ENCODE measurements at places on chromosomes 7 and 10. TPM values are rescaled to one million over a fixed set of nuclear protein-coding genes. Genes with fewer than 3 reads are reported as not detected.

- DNase-seq = no peak
Measured at GRCh38 chr7:151400626-151401315, 9.1 kb downstream of the WDR86 start.

The CYP17A1 gene
- 0.66 TPM for polyA plus RNA-seq

GRCh38 chr7:35035511-35035961, 1.7 kb downstream of the DPY19L1 start:
- no peak for DNase-seq

DNA sequence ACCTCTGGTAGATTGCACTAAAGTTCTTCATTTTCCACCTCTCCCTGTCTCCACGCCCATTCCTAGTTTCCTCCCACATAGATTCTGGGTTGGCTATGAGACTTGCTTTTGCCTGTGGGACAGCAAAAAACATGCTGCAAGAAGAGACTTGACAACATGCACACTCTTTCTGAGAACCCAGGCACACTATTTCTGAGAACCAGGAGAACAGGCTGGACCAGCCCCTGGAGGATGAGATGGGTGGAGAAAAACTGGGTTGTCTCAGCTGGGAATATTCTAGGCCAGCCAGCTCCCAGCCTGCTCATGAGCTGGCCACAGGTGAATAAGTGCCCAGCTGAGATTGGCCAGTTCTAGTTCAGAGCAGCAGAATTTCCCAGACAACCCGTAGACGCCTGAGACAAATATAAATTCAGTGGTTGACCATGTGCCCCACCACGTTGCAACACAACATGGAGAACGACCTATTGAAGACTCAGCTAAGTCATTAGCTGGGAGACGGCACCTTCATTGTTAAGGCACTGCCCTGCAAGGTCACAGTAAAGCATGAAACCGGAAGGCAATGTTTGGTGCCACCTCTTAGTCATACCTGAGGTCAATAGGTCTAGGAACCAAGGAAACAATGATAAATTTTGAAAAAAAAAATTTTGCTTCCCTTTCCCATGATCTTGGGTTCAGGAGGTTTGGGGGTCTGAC, 92.7 kb upstream of the AKR1E2 start:
- no peak for DNase-seq

The TMEM236 gene
- 0.20 TPM for polyA plus RNA-seq

- no peak for DNase-seq
Measured at GRCh38 chr7:71905821-71906220, 506.3 kb downstream of the CALN1 start.

- DNase-seq = no peak
Measured at GRCh38 chr7:29285444-29285793, 90.8 kb downstream of the CHN2 start.

The FRMD4A gene
- 91.8 TPM for polyA plus RNA-seq

The HPSE2 gene
- 1.4 TPM for polyA plus RNA-seq

DNA sequence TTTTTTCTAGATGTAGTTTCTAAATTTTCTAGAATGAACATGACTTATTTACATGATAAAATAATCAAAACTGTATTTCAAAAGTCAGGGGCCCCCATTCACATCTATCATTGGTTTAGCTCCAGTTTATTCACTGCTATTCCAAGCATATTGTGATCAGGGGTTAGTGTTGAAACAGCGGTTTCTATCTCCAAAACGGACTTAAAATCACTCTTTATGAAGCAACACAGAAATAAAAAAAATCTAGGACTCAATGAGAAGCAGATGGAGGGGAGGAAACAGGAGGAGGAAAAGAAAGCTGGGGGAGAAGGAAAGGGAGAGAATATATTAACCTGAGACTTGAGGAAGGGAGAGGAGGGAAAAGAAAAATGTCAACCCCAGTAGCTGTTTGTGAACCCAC, 14.8 kb upstream of the CH25H start:
- DNase-seq = no peak

DNA sequence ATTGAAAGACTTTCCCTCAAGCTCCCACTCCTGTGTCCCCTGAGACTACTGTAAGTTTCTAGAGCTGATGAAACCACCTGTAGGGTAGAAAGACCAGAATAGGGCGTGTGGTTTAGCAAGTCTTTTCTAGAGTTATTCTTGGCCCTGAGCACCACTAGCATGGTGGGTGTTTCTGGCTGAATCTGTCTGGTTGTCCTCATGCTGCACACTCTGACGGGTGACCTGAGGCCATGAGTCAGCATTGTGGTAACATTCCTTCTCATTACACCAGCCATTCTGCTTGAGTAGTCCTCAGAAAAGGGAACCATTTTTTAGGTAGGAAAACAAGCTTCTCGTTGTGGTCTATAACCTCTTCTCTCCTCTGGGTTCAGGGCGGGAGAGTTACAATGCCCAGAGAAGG, 250.3 kb downstream of the SNX13 start:
- DNase-seq = no peak

- no peak for DNase-seq
Measured at GRCh38 chr10:7297094-7297493, 113.7 kb downstream of the SFMBT2 start.

DNA sequence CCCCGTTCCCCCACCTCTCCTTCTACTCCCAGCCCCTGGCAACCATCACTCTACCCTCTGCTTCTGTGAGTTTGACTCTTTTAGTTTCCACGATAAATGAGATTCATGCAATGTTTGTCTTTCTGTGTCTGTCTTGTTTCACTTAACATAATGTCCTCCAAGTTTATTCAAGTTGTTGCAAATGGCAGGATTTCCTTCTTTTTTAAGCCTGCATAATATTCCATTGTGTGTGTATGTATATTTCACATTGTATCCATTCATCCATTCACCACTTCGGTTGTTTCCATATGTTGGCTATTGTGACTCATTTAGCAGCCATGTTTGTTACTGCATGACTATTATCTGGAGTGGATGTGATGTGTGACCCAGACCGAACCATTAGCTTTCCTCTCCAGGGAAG, 64.3 kb downstream of the VIM start:
- no peak for DNase-seq

The DNAAF5 gene
- polyA plus RNA-seq = 33.1 TPM

DNA sequence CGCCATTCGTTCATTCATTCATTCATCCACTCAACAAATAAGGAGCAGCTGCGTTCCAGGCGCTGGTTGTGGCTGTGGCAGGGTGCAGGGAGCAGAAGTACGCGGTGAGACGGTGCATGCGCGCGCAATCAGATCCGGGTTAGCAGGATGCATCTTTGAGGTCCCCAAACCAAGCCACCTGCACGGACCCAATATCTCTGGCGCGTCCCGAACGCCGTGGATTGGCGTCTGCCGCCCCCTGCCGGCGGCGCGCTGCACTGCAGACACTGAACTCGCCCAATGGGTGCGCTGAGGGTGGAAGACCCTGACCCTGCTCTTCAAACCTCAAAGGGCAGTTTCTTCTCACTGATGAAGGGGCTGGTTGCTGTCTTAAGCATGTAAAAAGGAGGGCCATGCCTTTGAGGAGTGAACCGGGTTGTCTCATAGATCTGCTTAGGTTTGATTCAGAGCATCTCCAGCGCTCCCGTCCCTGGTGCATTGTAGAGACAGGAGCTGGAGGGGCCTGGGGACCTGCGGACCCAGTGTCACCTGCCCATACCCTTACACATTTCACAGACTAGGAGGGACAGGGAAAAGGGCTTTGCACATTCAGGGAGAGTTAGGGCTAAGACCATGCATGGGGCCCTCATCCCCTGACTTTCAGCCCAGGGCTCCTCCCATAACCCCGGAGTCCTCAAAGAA, 102.5 kb downstream of the RAMP3 start:
- DNase-seq = no peak

- DNase-seq = no peak
Measured at GRCh38 chr7:135177028-135177696, 6.7 kb upstream of the CYREN start.

DNA sequence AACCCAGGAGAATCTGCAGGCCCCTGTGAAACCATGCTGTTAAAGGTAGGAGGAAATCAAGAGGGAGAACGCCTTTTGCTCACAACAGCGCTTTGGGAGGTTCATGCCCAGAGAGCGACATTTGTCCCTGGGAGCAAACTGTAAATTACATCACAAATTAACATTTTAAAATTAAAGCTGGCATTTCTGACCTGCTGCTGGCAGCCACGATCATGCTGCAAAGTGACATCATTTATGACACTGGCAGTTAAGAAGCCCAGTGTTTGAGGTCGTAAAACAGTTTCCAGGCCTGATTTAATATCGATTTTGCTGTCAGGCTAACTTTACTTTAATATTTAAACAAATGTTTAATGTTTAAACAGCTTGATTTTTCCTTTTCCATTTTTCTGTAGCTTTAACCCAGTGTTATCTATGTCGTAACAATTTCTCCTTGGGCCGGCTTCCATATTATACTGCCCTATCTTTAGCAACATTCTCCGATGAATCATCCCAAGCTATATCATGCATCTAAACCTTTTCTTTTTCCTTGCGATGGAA, 86.5 kb upstream of the NPVF start:
- no peak for DNase-seq

The HMX2 gene
- polyA plus RNA-seq = 1.5 TPM

GRCh38 chr7:73683788-73684693, 644 bp downstream of the BUD23 start:
- DNase-seq = no peak

GRCh38 chr10:46520381-46520780, 36.1 kb downstream of the GPRIN2 start:
- no peak for DNase-seq

- DNase-seq = no peak
Measured at GRCh38 chr10:126022841-126023240, 126.5 kb downstream of the FANK1 start.

DNA sequence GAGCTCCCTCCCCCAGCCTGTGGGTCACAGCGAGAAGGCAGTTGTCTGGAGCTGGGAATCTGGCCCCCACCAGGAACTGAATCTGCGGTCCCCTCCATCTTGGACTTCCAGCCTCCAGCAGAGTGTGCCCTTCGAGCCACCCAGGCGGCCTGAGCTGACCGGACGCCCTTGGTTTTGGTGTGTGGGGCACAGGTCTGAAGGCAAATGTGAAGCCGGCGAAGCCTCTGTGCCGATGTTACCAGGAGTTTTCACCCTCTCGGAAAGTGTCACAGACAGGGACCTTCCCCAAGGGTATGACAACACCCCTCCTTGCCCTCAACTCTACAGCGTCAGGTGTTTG, 109.1 kb downstream of the DNAJB6 start:
- DNase-seq = no peak

DNA sequence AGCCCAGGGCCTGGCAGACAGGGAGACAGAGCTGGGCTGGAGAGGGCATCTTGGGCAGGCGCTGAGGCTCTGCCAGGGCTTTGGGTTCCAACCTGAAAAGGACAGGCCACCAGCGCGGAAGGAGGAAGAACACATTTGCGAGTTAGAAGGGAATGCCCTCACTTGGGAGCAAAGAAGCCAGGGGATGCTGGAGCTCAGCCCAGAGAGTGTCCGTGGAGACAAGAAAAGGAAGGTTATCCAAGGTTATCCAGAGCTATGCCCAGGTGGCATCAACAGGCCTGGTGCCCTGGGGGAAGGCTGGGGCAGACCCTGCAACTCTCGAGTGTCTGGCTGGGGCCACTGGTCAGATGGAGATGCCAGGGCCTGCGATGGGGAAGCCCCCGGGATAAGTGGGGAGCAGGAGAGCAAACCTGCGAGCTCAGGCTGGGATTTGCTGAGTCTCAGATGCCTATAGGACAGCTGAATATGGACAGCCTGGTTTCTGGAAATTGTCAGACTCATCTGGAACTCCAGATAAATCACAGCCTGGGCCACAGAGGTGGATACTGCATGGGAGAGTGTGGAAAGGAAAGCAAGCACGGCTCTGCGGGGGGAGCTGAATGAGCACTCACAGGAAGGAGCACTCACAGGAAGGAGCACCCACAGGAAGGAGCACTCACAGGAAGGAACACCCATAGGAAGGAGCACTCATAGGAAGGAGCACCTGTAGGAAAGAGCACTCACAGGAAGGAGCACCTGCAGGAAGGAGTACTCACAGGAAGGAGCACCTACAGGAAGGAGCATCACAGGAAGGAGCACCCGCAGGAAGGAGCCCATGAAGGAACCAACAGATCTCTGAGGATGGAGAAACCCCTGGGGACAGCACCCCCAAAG, 152.1 kb downstream of the ADAM12 start:
- no peak for DNase-seq

The ACSM6 gene
- 0.33 TPM for polyA plus RNA-seq

The ATOH7 gene
- polyA plus RNA-seq = 1.2 TPM

DNA sequence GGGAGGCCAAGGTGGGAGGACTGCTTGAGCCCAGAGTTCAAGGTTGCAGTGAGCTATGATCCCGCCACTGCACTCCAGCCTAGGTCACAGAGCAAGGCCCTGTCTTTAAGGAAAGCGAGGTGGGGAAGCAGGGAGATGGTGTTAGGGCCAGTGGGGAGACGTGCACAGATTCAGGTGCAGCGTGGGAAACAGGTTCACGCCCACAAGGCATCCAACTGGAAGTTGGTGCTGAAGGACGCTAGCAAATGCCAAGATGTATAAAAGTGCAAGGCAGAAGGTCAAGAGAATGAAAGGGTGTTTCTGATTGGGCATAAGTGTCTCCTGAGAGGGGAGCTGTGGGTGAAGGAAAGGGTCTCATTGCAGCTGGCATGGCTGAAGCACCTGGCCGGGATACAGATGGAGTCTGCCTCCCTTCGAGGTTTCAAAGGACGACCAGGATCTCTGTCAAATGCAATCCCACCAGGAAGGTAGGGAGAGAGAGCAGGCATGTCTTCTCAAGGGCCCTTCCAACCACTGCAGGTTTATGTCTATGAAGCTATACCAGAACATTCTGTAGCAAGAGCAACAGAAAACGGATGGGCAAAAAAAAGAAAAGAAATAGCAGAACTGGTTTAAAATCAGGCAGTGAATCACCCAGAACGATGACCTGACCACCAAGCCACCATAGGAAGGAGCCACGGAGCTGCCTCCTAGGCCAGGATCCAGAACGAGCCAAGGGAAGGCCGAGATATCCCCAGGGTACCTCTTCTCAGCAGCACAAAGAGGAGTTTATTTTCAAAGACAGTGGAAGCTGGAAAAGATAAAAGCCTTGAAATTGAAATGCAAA, 43.2 kb downstream of the GSDME start:
- no peak for DNase-seq

GRCh38 chr7:25959168-25959734, 192.7 kb upstream of the NFE2L3 start:
- no peak for DNase-seq

- DNase-seq = no peak
Measured at GRCh38 chr10:77279207-77279606, 358.4 kb downstream of the KCNMA1 start.

GRCh38 chr7:128053991-128054390, 22.8 kb upstream of the LRRC4 start:
- no peak for DNase-seq

DNA sequence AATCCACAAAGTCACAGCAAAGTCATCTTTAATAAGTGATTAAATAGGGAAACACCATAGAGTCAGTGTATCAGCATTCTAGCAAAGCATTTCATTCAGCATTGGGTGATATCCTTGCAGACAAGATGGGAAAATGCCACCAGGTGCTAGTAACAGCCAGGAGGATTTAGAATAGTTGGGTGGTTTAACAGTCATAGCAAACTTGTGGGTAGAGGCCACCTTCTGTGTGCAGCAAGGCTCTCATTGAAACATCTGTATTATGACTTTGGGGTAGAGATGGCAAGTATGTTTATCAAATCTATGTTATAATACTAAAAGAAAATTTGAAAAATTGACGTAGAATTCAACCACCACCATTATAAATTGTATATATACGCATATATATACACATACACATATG, 26.4 kb upstream of the ADO start:
- DNase-seq = no peak

- no peak for DNase-seq
Measured at GRCh38 chr10:35580423-35580770, 24.7 kb upstream of the GJD4 start.

The EVX1 gene
- polyA plus RNA-seq = 0.11 TPM

- no peak for DNase-seq
Measured at GRCh38 chr10:3659203-3659917, 125.6 kb downstream of the KLF6 start.

The TLL2 gene
- polyA plus RNA-seq = 0.79 TPM

GRCh38 chr10:121374121-121374520, 224.1 kb downstream of the FGFR2 start:
- DNase-seq = no peak

The GGCT gene
- polyA plus RNA-seq = 61.0 TPM

All from renal cortex interstitium (tissue), 15 donors.